ENCODE measurements at places on chromosomes 7 and 10. TPM values are rescaled to one million over a fixed set of nuclear protein-coding genes. Genes with fewer than 3 reads are reported as not detected.

Gene IL6
- 2.0 TPM for polyA plus RNA-seq

Gene OR2A12
- not detected for polyA plus RNA-seq

Gene H2BK1
- not detected for polyA plus RNA-seq

DNA sequence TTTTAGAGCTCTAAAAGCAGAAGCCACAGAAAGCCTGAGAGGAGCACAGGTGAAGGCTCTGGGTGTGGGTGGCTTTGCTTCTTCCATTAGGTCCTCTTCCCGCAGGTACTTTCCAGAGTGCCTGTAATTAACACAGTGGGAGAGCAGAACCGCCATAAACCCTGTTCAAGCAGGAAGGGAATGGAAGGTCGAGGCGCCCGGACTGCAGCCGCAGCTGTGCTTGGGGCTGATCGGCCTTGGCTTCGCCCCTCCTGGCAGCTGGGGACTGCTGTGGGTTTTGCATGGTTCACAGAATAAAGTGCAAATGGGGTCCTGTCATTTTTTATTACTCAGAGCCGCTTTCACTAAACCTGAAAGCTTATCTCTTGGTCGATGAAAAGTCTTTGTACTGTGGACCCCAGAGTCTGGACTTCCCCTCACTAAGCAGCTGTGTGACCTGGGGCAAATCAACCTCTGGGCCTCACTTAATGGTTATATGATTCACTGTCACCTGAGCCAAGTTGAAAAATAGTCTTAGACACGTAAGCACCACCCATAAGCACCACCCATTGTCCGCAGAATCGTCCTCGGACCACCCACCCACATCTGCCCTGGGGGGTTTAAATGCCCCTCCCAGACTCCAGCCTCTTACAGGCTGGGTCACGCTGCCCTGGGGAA lies 100.9 kb downstream of the XRCC2 start:
- DNase-seq: no peak

DNA sequence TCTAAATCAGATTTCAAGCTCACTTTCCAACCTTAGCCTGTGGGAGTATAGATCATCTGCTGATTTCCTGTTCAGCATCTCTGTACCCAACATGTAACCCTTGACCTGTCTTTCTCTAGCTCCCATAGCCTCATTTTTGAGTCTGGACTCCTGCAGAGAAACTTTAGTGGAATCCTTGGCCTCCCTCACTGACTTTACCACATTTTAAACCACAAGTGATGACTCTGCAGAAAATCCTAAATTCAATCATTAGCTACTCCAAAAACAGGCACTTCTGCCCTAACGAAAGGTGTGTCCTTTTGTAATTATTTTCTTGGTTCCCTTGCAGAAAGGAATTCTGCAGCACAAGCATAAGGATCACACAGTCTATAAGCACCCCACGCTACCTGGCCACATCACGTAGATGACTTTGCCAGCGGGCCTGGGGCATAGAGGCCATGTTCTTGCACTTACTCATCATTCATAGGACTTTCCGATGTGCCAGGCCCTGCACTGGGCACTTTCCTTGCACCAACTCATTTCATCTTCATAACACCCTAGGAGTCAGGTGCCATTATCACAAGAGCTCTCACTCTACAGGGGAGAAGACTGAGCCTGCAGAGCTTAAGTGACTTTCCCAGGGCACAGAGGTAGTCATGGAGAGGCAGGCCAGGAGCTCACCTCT lies 57.2 kb upstream of the OPALIN start:
- DNase-seq: no peak

DNA sequence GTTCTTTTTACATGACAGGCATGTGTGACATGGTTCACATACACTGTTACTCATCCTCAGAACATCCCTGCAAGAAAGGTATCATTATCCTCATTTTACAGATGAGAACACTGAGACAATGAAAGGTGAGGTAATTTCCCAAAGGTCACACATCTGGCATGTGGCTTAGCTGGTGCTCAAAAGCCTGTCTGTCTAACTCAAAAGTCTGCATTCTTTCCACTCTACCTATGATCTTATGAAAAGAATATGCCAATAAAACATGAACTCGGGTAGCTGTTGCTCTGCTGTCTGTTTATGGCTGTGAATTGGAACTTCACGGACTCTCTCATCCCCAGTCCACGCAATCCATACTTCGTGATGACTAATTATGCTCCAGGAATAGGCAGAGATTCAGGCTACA lies 79.0 kb upstream of the ODAD2 start:
- no peak for DNase-seq

- no peak for DNase-seq
These were observed 741.4 kb downstream of the MAGI2 start for GRCh38 chr7:78712111-78712510.

- no peak for DNase-seq
These were observed 190.3 kb downstream of the DNAJB6 start for GRCh38 chr7:157526913-157527634.

- no peak for DNase-seq
These were observed 374.7 kb upstream of the BMPER start for GRCh38 chr7:33530664-33531063.

DNA sequence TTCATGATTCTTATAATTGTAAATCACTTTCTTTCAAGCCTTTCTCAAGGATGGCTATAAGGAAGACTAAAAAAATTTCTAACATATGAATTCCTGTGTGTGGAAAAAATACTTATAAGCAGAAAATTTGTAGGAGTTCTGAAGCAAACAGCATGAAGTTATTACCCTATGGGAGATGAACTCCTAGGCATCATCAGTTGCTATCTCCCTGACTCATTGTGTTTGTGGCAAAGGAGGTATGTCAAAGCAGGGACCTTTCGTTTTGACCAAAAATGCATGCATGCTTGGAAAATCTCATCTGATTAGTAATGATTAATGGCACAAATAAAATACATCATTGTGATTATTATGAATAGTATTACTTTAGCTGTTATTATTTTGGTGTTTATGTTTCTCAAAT lies 59.4 kb downstream of the CALCR start:
- no peak for DNase-seq

DNA sequence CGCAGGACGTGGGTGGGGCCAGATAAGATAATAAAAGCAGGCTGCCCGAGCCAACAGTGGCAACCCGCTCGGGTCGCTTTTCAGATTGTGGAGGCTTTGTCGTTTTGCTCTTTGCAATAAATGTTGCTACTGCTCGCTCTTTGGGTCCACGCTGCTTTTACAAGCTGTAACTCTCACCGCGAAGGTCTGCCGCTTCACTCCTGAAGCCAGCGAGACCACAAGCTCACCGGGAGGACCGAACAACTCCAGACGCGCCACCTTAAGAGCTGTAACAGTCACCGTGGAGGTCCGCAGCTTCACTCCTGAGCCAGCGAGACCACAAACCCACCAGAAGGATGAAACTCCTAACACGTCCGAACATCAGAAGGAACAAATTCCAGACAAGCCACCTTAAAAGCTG lies 286.6 kb upstream of the MAGI2 start:
- DNase-seq: no peak

Gene CALD1
- polyA plus RNA-seq: 95.1 TPM

- DNase-seq: no peak
These were observed 71.8 kb upstream of the IGFBP3 start for GRCh38 chr7:45992826-45993225.

- no peak for DNase-seq
These were observed 331.5 kb downstream of the PLXDC2 start for GRCh38 chr10:20147684-20148083.

- peak; percentile 25 for DNase-seq
These were observed 44.5 kb upstream of the AGR3 start for GRCh38 chr7:16926283-16926682.

Gene VENTX
- 0.99 TPM for polyA plus RNA-seq

DNA sequence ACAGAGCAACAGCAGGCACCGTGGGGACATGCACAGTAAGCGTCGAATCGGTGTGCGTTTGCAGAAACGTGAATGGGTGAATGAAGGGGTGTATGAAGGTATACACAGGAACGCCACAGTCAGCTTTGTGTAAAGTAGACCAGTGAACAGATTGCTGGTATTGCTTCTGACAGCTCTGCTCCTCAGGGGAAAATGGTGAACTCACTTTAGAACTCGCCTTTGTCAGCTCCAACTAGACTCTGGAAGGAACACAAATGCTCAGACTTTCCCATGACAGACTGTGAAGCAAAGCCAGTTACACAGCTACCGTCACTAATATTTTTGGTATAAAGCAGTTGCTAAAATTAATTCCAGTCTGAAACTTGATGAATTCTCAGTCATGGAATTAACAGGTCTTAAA lies 78.9 kb downstream of the CUX1 start:
- no peak for DNase-seq

DNA sequence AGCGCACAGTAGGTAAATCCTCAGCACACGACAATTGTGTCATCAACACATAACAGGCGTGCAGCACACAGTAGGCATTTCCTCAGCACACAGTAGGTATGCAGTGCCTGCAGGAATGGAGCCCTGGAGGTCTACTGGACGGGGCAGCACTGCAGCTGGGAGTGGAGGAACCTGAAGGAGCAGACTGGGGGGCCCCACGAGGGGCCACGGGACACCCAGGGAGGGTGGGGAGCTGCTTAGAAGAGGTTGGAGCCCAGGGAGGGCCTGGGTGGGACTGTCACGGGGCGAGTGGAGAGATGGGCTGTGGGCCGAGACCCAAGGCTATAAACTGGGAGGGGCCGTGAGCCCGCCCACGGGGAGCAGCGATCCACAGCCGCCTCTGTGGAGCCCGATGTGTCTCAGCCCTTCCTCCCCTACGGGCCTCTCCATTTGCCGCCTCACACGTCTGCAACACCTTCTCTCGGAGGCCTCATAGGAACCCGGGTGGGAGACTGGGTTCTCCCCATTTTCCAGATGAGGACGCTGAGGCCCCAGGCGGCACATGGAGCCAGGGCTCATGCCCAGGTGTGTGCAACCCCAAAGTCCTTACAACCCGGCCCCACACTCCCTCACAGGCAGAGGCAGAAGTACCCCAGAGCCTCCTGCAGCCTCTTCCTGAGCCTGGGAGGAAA lies 101.5 kb downstream of the MICALL2 start:
- DNase-seq: no peak

DNA sequence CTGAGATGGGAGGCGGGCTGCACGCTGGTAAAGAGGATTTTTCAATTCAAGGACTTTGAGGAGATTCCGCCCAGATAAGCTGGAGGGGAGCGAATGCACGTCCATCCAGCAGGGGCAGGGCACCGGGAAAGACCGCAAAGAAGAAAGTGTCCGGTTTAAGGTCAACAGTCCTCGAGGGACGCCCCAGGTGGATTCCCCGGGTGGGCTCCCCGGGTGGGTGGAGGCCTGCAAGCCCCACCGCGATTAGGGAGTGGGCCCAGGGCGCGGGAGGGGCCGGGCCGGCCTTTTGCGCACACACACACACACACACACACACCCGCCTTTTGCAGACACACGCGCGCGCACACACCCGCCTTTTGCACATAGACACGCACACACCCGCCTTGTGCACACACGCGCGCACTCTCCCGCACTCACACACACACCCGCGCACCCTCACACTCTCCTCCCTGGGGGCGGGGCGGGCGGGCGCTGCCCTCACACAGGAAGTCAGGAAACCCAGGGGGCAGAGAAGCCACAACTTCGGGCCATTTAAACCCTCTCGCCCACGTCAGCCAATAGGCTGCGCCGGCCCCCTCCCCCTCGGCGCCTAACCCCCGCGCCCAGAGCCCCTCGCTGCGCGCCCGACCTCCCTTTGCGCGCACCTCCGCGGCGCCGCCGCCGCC lies 615 bp downstream of the ARHGAP12 start:
- DNase-seq: peak; percentile 73

Measured in heart left ventricle (tissue), 16 donors.